ENCODE measurements at places on chromosomes 3 and 15. TPM values are rescaled to one million over a fixed set of nuclear protein-coding genes. Genes with fewer than 3 reads are reported as not detected.

DNA sequence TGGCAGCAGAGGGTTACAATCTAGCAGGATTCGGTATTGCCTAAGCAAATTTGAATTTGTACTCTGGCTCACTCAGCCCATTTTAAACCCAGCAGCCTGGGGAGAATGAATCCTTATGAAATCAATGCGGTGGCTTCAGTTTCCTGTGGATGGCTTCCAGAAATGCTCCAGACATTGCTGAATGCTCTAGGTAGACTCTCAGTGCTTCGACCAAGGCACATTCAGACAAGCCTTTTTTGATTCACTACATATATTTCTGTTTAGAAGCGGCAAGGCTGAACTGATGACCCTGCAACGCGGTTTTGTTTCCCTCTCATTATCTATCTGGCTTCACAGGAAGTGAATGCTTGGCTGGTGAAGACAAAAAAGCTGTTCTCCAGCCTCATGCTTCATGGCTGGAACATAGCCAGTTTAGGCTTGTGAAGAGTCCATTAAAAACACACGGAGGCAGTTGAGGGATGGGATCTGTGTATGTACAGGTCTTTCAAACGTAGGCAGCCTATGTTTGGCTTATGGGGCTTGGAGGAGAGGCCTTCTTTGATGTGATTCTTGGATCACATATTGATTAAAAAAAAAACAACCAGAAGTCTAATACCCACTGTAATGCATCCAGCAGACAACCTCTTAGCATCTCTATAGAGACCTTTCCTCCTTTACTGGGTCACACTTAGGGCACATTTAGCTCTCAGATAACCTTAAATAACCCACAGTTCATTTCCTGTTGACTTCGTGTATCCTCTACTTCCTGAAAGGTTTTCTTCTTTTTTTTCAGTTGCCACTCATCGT lies 400.2 kb upstream of the TBL1XR1 start:
- DNase-seq = no peak

Gene CCR3
- total RNA-seq = not detected

Gene GP9
- not detected for total RNA-seq

GRCh38 chr3:172464306-172464705 lies 16.1 kb upstream of the GHSR start:
- no peak for DNase-seq

Gene GPR149
- total RNA-seq = not detected

DNA sequence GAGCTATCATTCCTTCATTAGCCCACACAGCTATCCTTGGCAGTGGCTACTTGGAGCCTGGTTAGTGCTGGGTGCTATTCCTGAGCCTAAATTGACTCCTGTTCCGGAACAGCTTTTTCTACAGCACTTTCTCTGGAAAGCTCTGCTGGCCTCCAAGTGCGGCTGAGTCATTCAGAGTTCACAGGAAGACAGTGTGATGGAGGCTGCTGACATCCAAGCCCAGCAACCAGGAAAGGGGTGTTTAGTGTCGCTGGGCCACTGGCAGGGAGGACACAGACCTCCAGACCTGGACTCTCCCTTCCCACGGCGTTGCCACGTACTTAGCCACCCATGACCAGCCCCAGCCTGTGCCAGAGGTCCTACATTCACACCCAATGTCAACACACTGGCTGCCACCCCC lies 28.7 kb downstream of the CACNA2D2 start:
- no peak for DNase-seq

- DNase-seq = peak; percentile 24
These were observed 57.8 kb upstream of the HRH1 start for GRCh38 chr3:11096266-11097139.

DNA sequence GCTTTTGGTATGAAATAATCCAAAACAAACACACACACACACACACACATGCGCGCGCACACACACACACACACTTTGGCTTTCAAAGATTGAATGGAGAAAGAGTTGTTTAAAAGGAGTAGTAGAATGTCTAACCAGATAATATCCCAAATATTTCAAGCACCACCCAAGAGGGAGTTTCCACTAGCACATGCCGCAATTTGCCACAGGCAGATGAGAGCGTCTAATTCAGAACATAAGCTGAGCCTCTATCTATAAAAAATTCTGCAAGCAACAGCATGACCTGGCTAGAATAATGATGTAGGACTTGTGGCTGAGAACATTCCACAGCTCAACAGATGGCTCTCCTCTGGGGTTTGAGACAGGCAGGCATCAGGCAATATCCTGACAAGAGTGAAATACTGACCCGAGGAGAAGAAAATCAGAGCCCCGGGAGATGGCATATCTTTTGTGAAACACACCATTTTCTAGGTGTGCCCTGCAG lies 302.5 kb upstream of the GADL1 start:
- no peak for DNase-seq

DNA sequence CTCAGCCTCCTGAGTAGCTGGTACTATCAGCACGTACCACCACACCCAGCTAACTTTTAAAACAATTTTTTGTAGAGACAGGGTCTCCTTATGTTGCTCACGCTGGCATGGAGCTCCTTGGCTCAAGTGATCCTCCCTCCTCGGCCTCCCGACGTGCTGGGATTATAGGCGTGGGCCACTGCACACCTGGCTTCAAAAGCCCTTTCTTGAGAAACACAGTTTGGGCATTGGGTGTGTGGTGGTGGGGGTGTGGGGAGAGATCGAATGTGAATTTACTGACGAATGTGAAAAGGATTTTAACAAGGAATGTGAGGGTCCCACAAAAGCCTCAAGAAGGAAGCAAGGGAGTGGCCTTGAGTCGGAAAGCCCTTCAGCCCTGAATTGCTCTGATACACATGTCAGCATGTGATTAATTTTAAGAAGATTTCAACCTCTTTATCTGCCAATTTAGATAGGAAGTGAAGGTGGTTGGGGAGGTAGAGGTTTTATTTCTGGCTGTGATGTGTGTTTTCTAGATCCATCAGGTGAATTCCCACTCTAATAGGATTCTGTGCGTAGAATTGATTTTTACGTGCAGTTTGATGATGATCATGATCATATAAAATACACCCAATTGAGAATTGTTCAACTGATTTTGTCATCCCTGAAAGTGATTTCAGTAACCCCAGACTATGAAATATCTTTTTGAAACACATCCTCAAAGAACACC lies 1.1 kb downstream of the CCR4 start:
- DNase-seq = no peak

DNA sequence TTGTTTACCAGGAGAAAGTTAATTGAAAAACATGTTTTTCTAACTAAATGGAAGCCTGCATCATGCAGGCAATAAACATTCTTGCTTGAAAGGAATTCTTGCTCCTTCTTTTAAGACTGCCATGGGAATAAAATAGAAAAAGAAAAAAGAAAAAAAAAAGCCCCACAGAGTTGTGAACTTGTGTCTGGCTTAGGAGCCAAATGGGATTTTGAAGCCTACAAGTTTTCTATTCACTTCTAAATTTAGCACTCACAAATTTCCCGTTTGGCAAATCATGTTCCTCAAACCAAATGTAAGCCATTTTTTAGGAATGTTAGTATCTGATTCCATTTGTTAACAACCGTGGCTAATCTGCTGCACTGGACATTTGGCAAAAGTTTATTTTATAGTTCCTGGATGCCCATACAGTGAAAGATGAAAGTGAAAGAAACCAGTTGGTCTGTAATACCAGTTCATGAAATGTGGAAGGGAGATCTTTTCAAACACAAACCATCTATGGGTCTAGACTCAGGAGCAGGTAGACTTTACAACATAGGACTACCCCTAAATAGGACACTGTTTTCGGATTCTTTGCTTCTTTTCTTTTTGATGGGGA lies 133.8 kb upstream of the GMNC start:
- DNase-seq = no peak

GRCh38 chr15:40565333-40566238 lies 744 bp upstream of the CCDC32 start:
- no peak for DNase-seq

DNA sequence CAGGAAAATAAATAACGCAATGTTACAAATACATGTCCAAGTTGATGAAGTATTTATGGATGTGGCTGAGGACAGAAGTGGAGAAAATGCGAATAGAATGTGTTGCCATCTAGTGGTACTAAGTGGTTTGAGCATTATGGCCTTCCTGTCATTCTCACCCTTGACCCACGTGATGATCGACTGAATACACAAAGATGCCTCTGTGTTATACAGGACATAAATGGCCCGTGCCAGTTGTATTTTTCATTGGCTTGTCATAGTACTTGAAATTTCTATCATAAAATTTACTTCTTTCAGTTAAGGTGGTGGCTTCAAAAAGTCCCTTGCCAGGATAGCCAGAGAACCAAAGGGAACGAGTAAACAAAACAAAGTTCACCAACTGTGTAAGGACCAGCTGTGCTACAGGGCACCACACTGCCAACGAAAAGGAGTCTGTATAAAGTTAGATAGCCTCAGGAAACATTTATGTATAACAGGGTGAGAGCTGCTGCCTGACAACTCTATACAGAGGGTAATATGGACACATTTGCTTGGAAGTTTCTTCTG lies 103.7 kb downstream of the MYH15 start:
- DNase-seq = peak; percentile 35

DNA sequence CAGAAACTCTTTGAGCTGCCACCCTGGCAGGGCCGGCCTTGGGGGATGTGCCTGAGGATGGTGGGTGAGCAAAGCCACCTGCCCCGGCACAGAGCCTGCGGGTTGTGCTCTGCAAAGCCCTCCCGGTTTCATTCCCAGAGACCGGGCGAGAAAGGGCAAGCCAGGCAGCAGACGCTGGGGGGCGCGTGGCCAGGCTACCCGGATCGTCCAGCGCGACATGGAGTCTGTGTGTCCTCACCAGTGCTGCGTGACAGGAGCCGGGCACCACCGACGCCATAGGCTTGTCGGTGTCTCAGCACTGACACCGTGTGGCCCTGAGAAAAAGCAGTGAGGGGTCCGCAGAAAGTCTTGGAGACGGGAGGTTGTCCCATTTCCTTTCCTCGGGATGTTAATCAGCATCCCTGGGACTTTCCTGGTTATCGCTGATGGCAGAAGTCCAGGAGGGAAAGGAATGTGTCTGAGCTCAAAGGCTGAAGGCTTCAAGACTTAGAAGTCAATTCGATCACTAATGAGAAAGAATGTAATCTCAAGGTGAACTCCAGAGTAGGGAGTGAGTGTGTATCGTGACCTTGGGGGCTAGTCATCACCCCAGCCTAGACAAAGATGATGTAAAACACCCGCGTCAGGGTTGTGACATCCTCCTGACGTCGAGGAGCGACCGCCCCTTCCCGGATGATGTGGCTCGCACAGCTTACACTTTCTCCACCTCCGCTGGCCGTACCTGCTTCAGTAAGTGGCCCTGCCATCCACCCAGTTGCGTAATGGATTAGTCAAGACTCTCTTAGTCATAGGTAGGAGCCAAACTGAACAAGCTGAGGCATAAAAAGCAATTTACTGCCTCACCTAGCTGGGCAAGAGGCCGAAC lies 36.3 kb upstream of the PLA2G4E start:
- peak; percentile 90 for DNase-seq

- DNase-seq = no peak
These were observed 33.9 kb downstream of the SHQ1 start for GRCh38 chr3:72814308-72814707.

Gene ZNF620
- total RNA-seq = 6.9 TPM

GRCh38 chr15:39517122-39517855 lies 63.6 kb upstream of the THBS1 start:
- no peak for DNase-seq

DNA sequence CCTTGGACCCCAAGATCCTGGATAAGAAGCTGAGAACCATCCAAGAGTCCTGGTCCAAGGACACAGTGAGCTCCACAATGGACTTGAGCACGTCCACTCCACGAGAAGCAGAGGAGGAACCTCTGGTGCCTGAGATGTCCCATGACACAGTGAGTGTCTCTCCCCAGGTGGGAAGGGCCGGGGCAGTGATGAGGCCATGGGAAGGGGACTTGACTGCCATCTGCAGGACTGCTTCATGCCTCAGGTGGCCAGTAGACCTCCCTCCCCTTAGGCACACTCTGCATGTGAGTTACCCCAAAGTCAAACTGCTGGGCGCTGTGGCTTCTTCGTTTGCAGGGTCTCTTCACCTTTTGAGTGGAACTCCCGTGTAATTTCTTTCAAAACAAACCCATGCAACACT lies 59.7 kb downstream of the CCDC33 start:
- no peak for DNase-seq

DNA sequence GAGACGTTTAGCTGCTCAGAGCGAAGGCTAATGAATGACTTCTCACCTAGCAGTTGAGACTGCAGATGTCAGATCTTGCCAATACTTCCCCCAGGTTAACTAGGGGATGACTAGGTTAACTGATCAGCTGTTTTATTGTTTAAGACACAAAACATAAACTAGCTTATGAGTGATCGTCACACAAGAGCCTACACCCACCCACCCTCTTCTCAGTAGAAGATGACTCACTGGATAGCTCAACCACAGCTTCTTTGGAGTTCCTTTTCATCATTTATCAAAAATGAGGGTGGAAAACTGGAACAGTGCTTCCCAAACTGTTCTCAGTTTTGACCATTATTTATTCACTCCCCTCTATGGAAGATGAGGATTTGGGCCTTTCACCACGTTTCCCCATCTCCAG lies 25.2 kb downstream of the GASK1A start:
- no peak for DNase-seq

- DNase-seq = no peak
These were observed 47.4 kb downstream of the PAQR5 start for GRCh38 chr15:69346112-69346511.

GRCh38 chr3:19213603-19214220 lies 65.4 kb downstream of the KCNH8 start:
- no peak for DNase-seq

Gene CNTN3
- total RNA-seq = 20.4 TPM

Gene TM4SF4
- total RNA-seq = 53.2 TPM

- DNase-seq = no peak
These were observed 30.0 kb downstream of the INSYN1 start for GRCh38 chr15:73723191-73723590.

Gene MESP2
- not detected for total RNA-seq

Gene TRH
- not detected for total RNA-seq

DNA sequence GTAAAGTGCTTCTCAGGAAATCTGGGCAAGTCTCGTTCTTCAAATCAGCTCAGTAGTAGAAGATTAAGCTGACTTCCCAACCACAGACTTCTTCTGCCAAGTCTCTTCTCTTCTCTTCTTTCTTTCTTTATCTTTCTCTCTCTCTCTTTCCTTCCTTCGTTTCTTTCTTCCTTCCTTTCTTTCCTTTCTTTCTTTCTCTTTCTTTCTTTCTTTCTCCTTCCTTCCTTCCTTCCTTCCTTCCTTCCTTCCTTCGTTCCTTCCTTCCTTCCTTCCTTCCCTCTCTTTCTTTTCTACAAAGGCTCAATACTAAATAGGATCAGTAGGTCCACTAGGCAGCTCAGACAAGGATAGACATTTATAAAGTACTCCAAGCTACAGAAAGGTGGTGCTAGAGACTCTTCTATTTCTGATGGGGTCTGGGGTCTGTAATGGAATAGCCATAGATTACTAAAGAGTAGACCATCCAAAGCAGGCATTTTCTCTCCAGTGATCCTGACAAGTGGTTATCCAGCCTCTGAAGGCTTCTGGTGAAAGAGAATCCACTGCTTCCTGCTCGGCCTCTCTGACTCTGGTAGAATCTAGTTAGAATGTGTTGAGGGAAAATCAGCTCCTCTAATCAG lies 100.8 kb downstream of the TPRG1 start:
- DNase-seq = no peak

- peak; percentile 34 for DNase-seq
These were observed 440 bp downstream of the DCBLD2 start for GRCh38 chr3:98901119-98901391.
